ENCODE measurements at places on chromosomes 7 and 10.

- no peak for DNase-seq
These were observed 45.5 kb downstream of the AOC1 start for GRCh38 chr7:150897502-150898474.

DNA sequence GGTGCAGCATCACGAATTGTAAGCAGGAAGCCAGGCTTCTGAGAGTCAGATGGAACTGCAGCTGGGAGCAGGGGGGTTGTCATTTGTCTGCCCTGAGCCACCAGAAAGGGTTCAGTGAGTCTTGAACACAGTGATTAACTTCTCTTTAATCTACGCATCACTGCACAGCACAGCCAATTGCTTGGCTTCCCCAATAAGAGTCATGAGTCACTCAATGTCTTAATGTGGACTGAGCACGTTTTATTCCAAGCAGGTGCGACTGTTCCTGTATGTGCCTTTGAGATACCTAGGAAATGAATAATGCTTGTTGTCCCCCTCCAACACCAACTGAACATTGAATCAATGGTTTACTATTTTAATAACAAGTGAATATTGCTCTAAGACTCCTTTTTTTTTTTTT is 26.0 kb upstream of the PLEKHA1 start:
- no peak for DNase-seq

GRCh38 chr7:152330827-152331226 is 105.0 kb downstream of the KMT2C start:
- DNase-seq = no peak

DNA sequence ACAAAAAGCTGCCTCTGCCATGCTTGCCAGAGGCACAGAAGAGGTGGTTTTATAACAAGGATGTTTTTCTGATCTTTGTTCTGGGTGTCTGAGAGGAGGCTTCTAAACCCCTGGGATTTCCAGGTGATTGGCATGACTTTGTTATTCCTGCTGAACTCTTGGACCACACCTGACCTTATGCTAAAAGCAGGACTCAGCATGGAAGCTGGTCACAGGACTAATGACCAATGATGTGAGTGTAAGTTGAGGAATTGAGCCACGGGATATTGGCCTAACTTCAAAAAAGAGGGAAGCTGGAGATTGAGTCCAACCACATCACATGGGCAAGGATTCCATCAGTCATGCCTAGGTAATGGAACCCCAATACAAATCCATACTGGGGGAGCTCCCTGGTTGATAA is 437.9 kb downstream of the POM121L12 start:
- no peak for DNase-seq

- peak; percentile 85 for DNase-seq
These were observed 3.0 kb downstream of the ZCCHC24 start for GRCh38 chr10:79442171-79443040.

GRCh38 chr10:43166880-43167497 is 28.7 kb downstream of the CSGALNACT2 start:
- DNase-seq = no peak

DNA sequence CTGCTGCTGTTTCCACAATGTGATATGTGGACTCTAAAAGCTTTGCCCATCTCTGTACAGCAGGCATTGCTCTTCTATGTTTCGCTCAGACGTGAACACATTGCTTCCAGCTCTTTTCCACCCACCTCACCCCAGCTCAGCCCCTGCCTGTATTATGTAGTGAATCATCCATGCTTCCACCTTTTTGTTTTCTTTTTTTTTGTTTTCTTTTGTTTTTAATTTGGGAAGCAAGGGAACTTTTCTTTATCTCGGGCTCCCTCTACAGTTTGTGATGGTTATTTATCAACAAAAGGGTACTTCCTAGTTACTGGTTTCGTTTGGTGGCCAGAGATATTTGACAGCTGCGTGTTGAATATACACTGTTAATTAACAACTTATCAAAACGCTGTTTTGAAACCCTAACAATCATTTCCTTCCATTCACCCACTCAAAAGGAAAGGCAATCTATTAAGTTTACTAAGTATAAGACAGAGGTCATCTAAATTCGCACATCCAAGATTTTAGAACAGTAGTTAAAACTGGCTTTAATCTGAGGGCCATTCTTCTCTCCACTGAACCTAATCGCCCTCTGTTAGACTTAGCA is 127.9 kb upstream of the STK17A start:
- peak; percentile 77 for DNase-seq

DNA sequence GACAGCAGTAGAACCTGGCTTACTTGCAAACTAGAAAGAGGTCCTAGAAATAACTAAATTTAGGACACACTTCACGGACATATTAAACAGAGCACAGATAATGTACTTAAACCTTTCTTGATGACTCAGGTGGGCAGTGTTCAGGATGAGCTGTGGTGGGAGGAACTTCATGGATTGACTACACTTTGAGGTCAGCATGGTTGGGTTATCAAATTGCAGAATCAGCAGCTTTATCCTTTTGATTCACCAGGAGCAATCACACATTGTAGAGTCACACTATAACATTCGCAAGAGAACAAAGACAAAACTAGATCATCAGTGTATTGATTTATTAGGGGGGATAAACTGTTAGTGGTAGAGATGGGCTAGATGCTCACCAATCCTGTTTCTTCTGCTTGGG is 38.6 kb upstream of the AGK start:
- no peak for DNase-seq

DNA sequence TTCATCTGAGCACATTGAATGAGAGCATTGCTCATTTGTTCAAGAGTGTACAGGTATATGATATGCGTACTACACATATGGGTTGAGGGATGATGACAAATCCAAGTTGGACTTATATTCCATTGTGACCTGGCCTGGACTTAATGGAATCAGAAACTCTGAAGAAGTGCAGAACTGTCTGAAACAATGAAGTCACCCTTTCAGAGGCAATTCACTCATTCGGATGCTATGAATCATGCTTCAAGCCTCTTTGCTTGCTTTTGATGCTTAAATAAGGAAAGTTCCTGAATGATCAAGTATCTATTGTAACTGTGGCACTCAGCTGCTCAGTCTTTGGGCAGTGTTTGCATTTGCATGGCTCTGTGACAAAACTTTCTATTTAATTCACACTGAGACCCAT is 93.4 kb downstream of the ZNF365 start:
- DNase-seq = no peak

DNA sequence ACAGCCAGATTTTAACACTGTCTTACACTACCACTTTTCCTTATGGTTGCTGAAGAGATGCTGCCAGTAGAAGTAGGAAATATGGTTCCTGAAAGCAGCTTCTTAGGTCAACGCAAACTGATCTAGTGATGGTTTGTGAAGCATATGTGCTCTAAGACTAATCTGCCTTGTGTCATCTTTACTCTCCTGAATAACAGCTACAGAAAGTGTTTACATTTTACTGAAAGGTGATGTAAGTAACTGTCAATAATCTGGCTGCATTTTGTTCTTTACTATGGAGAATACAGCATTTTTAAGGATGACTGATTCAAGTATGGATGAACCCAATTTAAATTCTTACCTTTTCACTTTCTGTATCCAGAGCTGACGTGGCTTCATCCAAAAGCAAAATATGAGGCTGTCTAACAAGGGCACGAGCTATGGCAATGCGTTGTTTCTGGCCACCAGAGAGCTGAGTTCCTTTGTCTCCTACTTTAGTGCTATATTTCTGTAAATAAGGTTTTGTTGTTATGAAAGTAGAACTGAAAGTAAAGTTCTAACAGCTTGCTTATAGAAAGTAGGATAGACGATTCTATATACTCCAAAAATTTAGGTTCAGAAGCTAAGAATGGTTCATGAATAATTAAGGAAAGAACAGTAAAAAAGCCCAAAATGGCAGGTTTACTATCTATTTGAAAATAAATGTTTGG is 30.2 kb upstream of the ABCB4 start:
- DNase-seq = no peak

DNA sequence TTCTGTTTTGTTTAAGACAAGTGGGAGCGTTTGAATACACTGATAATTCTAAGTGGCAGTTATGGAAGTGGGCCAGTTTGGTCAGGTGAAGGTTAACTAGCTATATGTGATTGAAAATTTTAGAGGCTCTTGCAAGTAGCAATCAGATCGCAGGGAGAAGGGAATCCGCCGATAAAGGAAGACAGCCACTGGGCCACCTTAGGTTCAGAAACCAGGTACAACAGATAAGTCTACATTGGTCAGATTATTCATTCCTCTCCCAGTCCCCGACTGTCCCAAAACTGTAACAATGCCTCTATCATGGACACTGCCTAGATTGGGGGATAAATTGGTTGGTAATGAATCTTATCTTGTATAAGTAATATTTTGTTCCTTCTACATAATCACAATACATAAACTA is 8.9 kb downstream of the ANK3 start:
- no peak for DNase-seq

- DNase-seq = no peak
These were observed 62.7 kb downstream of the TNRC18 start for GRCh38 chr7:5360971-5361370.

DNA sequence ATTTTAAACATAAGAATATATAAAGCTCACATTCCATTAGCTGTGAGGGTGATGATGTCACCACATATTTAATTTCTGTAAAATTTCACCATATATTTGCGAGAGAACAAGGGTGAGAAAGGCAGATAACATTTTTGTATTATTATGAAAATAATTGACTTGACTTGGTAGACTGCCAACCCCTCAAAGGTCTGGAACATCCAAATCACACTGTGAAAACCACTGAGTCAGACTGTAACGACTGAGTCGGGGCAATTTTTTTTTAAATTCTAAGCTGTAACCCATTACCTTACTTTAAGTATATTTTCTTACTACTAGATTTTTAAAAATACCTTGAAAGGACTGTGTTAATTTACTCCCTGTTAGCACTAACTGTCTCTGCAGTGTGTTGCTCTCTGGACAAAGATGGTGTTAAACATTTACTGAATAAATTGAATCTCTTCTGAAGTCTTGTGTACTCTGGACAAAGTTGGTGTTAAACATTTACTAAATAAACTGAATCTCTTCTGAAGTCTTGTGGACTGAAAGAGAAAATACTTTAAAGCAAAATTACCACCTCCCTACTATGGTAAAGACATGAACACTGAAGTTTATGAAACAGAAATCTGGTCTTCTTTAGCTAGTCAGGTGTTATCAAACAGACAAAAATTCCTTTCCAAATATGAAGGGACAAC is 14.1 kb downstream of the PDZD8 start:
- no peak for DNase-seq

DNA sequence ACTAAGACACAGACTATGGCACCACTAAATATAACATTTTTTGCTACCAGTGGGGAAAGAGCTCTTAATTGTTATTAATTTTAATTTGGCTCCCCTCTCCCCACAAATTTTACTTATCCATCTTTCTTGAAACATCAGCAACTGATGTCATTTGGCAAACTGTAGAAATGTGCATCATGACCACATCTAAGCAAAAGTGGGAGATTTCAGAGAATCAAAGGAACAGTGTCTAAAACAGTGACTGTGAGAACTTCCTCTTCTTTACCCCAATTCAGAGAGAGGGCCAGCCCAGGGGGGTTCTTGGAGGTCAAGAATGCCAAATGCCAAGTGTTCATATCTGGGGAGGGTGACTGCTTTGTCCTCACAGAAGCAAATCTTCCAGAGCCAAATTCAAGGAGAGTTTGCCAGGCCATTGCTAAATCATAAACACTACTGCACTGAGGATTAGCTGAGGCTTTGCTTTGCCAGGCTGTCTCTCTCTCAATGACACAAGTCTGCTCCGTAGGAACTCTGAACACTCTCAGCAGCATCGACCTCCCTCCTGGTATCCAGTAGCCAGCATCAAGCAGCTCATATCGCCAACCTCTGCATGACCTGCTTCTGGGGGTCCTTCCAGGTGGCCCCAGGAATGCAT is 65.6 kb downstream of the ITIH5 start:
- DNase-seq = no peak

GRCh38 chr10:45404087-45404769 is 30.2 kb downstream of the ALOX5 start:
- no peak for DNase-seq

GRCh38 chr7:135168489-135169140 is 1.9 kb downstream of the CYREN start:
- DNase-seq = no peak

GRCh38 chr7:153005750-153006435 is 246.3 kb downstream of the ACTR3B start:
- no peak for DNase-seq

DNA sequence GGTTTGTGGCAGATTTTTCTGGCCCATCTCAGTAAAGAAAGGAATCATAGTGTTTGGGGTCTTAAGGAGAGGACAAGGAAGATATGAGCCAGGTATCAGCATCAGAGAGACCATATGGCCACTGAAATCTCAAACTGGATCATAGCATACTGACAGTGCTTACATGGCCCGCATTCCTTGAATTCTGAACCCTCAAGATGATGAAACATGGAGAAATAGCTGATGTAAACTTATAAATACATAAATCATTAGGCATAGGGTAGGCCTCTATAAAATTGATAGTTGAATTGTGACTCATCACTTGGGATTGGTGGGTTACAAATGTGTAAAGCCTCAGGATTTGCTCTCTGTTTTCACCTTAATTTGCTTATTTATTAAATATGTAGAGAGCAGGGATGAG is 688.5 kb downstream of the CNTNAP2 start:
- DNase-seq = no peak

DNA sequence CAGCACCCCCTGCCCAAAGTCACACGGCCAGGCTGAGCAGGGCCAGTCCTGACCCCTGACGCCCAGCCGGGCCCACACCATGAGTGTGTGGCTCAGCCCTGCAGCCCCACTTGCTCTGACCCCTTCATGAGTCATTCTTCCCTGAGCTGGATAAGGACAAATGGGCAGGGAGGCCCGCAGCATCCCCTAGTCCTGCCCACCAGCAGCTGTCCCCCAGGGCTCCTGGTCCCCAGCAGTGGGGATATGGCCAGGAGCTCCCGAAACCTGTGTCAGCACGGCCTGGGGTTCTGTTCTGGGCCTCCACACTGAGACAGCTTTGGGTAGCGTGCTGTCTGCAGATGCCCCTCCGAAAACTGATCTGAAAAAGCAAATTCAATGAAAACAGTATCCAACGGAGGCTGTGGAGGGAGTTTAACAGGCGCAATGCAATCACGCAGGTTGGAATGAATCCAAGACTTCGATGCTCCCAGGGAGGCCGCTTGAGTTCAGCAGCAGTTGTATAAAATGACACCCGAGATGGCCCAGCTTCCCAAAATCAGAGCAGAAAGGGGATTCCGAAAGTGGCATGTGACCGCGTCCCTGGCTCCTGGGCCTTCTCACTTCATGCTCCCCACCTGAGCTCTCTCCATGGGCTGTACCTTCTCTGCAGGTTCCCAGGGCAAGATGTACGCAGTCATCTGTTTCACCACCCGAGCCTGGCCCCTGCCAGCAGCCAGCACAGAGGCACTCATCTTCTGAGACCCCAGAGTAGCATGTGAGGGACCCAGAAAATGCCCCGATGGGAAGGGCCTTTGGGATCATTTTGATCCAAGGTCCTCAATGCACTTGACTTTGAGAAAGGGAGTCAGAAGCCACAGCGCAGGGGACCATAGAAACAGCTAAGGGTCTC is 214.1 kb downstream of the USP6NL start:
- DNase-seq = peak; percentile 67
